ENCODE measurements at places on chromosomes 12 and 14.

GRCh38 chr14:81269100-81269978, 48.6 kb upstream of the GTF2A1 start:
- DNase-seq = peak; percentile 42
- H3K4me3 ChIP-seq = no peak overlapping the region
- H3K27ac ChIP-seq = peak overlapping the region; percentile 58
- H3K27me3 ChIP-seq = no peaks in the 10 kb centered on the region
- H3K4me1 ChIP-seq = peaks cover 42% of the 10 kb centered on the region

- peak overlapping the region; percentile 95 for H3K27ac ChIP-seq
- H3K4me1 ChIP-seq = peaks cover 8% of the 10 kb centered on the region
- DNase-seq = peak; percentile 42
- peaks cover 26% of the 10 kb centered on the region for H3K36me3 ChIP-seq
- H3K4me3 ChIP-seq = peak overlapping the region; percentile 5
- no peaks in the 10 kb centered on the region for H3K27me3 ChIP-seq
These were observed 14.5 kb upstream of the LLPH start for GRCh38 chr12:66144791-66145754.

- no peaks in the 10 kb centered on the region for H3K36me3 ChIP-seq
- peak overlapping the region; percentile 87 for H3K4me3 ChIP-seq
- peaks cover 23% of the 10 kb centered on the region for H3K4me1 ChIP-seq
- DNase-seq = peak; percentile 44
These were observed 2.5 kb downstream of the COL2A1 start for GRCh38 chr12:48001505-48002413.

- no peak overlapping the region for H3K4me3 ChIP-seq
- peaks cover 3% of the 10 kb centered on the region for H3K4me1 ChIP-seq
- no peak overlapping the region for H3K27ac ChIP-seq
- H3K36me3 ChIP-seq = no peaks in the 10 kb centered on the region
- no peaks in the 10 kb centered on the region for H3K27me3 ChIP-seq
These were observed 33.0 kb upstream of the SSTR1 start for GRCh38 chr14:38174711-38175110.

GRCh38 chr14:105742531-105742848, 216.1 kb downstream of the TMEM121 start:
- peaks cover 5% of the 10 kb centered on the region for H3K36me3 ChIP-seq
- H3K4me3 ChIP-seq = no peak overlapping the region
- no peak for DNase-seq
- peaks cover 29% of the 10 kb centered on the region for H3K27me3 ChIP-seq

Measured in endothelial cell (in vitro differentiated cells).